CD4-positive, alpha-beta T cell treated with Interferon alpha-2 for 1 hour (primary cell): ENCODE measurements at places on chromosomes 5 and 9.

DNA sequence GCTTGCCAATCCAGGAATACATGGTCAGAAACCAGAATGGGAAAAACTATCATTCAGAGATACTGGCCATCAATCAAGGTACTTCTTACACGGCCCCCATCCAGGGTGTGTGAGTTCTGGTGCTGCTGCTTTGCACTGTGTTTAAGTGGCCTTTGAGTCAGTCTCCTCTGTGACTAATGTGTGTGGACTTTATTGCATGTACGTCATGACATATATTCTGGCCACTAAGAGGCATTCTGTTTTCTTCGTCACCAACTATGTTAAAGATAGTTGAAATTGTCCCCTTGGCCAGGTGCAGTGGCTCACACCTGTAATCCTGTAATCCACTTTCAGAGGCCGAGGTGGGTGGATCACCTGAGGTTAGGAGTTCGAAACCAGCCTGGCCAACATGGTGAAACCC is 8.5 kb downstream of the EXOSC3 start:
- DNase-seq = no peak

- no peak for DNase-seq
These were observed 37.3 kb upstream of the ADRA1B start for GRCh38 chr5:159878988-159879471.

DNA sequence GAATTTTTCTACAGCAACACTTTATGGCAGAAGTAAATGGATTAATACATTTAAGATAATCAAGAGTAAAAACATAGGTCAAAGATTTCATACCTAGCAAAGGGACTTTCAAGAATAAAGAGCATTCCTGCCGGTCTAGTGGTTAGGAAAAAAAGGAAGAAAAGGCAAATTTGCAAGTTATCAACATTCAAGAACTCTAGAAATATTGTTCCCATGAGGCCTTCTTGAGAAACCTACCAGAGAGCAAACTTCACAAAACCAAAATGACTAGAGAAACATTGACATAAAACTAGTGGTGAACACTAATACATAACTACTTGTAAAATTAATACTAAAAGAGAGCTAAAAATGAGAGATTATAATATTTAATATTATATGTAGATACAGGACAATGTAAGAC is 320.2 kb upstream of the RGMB start:
- no peak for DNase-seq

GRCh38 chr9:19397845-19398244 is 11.0 kb upstream of the ACER2 start:
- no peak for DNase-seq

- DNase-seq = no peak
These were observed 369.9 kb upstream of the PTGER4 start for GRCh38 chr5:40309851-40310250.

- no peak for DNase-seq
These were observed 55.0 kb downstream of the TNPO1 start for GRCh38 chr5:72871366-72872024.

GRCh38 chr9:91546574-91546973 is 122.9 kb upstream of the NFIL3 start:
- no peak for DNase-seq

DNA sequence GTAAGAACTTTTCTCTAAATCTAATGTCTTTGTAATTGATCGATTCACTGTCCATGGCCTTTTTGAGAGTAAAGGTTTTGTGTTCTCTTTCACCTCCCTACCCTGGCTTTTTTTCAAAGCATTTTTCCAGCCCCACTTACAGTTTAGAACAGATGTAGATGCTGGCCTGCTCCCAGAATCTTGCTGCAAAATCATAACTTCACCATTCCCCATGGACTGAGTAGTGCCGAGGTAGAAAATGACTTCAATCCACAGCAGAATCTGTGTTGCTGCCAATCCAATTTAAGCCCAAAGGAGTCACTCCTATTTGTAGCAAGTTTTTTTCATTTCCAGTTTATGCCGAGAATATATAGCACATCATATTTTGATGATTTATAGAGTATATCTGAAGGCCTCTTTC is 46.5 kb upstream of the CEMIP2 start:
- no peak for DNase-seq

DNA sequence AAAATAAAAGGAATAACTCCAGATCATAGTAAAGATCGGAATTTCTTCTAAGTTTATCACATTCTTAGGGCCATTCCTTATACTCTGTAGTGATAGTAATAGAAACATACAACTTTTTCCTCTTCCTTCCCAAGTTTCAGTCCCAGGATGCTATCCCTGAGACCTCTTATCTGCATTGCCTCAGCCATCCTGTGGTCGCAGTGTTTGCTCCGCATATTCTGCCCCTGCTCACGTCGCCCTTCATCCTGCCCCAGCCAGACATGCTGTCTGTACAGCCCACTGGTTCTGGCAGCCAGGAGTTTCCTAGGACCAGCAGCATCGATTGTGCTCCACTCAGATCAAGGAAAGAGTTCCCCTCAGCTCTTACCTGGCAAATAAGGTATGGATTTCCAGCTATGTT is 132.7 kb upstream of the ERCC6L2 start:
- DNase-seq = no peak

GRCh38 chr5:90020575-90021538 is 388.7 kb downstream of the CETN3 start:
- DNase-seq = no peak

- DNase-seq = no peak
These were observed 308.9 kb downstream of the DTWD2 start for GRCh38 chr5:118679264-118679940.

DNA sequence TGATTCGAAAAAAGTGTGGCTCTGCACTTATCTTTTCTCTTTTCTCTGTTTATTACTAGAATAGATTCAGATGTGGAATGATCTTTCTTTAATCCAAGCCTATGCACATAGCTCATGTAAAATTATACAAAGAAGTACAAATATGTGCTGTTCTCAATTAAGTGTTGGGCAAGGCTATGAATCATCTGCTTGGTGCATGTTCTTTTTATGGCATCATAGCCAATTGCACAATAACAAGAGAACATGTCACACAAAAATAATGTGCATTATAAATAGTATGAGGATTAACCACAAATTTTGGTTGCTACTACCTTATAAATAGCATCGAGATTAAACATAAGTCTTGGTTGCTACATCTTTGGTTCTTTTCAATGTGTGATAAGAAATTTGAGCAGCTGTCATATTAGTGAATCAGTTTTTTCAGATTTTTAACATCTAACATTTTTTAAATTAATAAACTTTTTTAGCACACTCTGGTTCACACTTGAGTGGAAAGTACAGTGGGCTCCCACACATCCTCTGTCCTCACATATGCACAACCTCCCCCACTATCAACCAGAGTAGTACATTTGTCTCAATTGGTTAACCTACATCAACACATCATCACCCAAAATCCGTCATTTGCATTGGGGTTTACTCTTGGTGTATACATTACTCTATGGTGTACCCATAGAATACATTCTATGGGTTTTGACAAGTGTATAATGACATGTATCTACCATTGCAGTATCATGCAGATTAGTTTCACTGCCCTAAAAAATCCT is 6.8 kb upstream of the RECK start:
- no peak for DNase-seq

DNA sequence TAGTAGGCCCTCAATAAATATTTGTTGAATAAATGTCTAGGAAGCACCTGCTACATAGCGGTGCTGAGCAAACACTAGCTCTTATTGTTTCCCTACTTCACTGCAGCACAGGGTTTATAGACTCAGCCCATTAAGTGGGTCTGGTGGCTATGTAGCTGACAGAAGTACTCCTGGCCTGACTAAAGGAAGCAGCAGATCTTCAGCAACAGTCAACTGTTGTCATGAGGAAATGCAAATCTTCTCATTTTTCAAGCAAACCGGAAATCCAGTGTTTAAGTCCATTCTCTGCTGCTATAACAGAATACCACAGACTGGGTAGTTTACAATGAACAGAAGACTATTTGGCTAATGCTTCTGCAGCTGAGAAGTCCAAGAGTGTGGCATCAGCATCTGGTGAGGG is 2.8 kb upstream of the TEX10 start:
- DNase-seq = peak; percentile 13

DNA sequence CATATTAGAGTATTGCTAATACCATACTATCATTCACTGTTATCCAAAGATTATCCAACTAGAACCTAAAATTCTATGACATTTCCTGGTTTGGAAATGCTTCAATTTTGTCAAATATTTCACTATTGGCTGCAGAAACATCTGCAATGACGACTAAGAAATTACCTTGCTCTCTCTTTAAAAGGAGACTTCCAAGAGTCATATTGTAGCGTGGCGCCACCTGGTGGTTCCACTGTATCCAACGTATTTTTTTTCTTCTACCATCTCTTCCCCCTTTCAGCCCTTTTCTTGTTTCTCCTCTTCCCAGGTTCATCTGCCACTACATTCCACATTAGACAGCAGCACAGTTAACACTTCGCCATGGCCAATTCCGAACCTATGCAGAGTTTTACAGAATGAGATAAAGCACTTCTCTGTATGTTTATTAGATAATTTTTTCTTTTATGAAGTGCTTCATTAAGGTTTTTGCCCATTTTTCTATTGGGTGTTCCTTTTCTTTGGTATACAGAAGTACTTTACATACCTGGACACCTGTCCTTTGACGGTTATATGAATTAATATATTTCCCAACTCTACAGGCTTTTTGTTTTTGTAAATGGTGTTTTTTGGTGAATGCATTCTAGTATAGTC is 153.5 kb downstream of the CDC42SE2 start:
- peak; percentile 87 for DNase-seq

- DNase-seq = no peak
These were observed 544 bp downstream of the ADAMTS6 start for GRCh38 chr5:65481171-65481581.

- no peak for DNase-seq
These were observed 1057.2 kb upstream of the CDH10 start for GRCh38 chr5:25701936-25702335.

DNA sequence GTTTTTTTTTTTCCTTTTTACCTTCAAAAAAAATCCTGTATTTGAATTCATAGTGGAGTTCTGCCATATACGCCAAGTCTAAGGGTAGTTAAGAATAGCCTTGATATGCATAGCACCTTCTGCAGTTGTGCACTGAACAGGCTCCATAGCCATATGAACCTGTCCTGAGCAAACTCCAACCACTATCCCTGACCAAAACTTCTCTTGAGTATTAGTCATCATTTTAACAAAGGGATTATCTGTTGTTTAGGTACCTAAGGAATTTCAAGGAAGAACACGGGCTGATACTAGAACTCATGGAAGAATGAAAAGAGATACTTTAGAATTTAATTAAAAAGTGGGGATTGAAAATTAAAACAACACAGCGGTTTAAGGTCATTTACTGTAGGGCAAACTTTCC is 1.9 kb upstream of the FBXO38 start:
- no peak for DNase-seq

DNA sequence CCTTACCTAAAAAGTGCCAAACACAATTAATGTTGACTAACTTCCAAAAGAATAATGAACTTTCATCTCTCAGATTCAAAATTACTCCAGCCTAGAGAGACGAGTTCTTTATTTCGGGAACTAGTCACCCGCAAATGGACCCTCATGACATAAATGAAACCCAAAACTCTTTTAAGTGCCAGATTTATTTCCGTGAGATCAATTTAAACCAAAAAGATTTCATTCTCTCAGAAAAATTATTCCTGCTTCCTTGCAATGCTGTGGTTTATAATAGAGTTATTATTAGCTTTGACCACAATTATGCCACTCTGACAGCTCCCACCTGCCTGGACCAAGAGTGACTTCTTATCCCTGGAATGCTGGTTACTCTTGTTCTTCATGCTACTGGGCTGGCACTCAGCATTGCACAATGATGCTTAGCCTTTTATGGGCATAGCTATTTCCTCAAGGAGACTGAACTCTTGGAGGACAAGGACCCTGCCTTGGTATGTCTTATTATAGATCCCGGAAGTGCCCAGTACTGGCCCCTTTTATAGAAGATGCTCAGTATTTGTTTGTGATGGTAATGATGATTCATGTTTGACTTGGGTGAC is 183.5 kb downstream of the SNX18 start:
- DNase-seq = no peak

GRCh38 chr5:14710313-14710994 is 45.9 kb downstream of the OTULIN start:
- no peak for DNase-seq

- DNase-seq = no peak
These were observed 42.5 kb upstream of the GOLM1 start for GRCh38 chr9:86141843-86142242.

- no peak for DNase-seq
These were observed 28.8 kb upstream of the PANK3 start for GRCh38 chr5:168607946-168608345.

GRCh38 chr5:6633469-6634245 is 417 bp downstream of the SRD5A1 start:
- no peak for DNase-seq

GRCh38 chr5:142425286-142426065 is 100.7 kb upstream of the SPRY4 start:
- no peak for DNase-seq

DNA sequence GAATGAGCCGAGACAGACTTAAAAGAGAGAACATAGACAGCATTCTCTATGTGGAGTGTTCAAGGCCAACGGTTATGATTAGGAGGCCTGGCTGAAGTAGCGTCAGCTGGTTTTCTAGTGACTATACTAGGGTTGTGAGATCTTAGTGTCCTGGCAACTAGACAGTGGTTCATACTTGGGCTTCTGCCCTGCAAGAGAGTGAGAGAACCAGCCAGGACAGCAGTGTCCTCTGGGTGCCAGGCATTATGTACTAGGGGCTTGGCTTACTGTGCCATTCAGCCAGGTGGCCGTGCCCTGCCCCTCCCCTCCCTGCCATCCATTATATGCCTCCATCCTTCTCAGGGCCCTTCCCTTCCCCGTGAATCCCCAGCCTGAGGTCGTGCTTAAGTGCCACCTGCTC is 56.8 kb downstream of the TRIO start:
- DNase-seq = no peak

DNA sequence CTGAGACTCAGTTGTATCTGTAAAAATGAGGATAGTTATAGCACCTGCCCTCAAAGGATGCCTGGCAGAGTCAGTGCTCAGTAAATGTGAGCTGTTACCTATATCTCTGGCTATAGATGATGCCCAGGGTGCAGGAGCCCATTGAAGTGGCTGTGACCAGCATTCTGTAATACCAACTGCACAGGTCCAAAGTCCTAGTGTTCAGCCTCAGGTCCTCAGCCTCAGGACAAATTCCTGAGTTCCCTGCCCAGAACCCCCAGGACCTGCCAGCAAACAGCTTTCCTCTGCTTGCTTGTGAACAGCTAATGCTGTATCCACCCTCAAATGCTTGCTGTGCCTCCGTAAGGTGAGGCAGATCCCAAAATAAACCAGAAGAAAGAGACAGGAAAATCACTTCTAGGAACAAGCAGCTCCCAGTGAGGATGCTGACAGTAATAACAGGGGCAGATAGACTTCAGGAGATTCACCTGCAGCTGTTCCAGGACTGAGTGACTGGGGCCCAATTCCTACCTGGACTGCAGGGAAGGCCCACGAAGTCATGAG is 80.8 kb downstream of the SIL1 start:
- DNase-seq = no peak

GRCh38 chr5:167902298-167902697 is 389.1 kb upstream of the WWC1 start:
- DNase-seq = no peak
